ENCODE measurements at places on chromosomes 11 and 22.

DNA sequence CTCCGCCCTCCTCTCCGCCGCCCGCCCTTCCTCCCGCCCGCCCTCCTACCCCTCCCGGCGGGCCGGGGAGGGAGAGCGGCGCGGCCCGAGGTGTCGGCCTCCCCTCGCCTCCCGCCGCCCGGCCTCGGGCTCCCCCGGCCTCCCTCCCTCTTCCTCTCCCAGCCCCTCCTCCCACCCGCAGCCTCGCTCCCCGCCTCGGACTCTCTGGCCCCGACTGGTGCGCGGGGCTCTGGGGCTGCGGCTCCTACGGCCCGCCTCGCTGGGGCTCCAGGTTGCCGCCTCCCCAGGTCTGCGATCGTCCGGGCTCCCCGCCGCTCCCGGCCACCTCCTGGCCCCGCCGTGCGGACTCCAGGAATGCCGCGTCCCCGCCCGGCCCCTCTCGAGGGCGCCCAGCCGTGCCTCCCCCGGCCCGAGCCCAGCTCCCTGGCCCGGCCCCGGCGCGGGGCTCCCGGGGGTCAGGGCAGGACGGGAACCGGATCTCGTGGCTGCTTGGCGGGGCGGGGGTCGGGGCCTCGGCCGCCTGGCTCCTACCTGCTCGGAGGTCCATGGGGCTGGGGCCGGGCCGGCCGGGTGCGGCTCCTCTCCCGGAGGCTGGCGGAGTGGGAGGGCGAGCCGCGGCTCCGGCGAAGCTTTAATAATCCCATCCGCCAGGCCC lies at the start of gene CLCF1:
TSS of gene CLCF1 (minus strand) at position 606 of the 655 bp plus-strand sequence. CDS start at position 547, 59 bp downstream.
- DNase-seq = no peak

DNA sequence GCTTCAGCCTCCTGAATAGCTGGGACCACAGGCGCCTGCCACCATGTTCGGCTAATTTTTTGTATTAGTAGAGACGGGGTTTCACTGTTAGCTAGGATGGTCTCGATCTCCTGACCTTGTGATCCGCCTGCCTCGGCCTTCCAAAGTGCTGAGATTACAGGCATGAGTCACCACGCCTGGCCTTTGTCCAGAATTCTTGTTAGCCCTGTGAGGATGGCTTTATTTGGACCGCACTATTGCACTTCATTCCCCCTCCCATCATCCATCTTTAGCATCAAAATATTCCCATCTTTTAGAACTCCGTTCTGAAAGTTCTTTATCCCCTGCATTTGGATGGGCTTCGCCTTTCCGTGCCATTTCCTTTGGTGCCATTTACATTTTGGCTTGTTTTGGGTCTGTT lies 2.6 kb downstream of the SAMM50 start:
- DNase-seq = no peak

GRCh38 chr11:27353593-27354358 lies 9.2 kb downstream of the CCDC34 start:
- no peak for DNase-seq

DNA sequence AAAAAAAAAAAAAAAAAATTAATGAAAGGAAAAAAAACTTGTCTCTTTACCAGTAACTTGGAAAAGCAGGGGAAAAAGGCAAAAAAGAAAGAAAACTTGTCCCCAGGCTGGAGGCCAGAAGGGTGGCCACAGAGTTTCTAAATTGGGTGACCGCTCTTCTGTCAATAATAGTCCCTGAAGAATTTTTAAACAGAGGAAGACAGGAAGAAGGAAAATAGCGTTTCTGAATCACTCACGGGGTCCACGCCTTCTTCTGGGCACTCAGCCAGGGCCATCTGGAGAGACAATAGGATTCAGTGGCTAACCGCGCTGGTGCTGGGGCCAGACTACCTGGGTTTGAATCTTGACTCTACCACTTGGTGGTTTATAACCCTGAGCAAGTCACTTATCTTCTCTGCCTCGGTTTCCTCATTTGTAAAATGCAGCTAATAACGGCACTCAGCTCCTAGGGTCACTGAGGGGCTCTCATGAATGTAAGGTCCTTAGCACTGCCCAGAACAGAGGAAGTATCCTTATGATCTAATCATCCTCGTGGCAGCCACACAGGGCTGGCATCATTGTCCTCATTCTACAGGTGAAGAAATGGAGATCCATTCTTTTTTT lies 7.0 kb downstream of the C11orf86 start:
- DNase-seq = peak; percentile 77

GRCh38 chr11:119990309-119991021 lies 147.4 kb downstream of the TRIM29 start:
- no peak for DNase-seq

GRCh38 chr11:85740481-85741400 lies 54.7 kb upstream of the CCDC89 start:
- DNase-seq = no peak

DNA sequence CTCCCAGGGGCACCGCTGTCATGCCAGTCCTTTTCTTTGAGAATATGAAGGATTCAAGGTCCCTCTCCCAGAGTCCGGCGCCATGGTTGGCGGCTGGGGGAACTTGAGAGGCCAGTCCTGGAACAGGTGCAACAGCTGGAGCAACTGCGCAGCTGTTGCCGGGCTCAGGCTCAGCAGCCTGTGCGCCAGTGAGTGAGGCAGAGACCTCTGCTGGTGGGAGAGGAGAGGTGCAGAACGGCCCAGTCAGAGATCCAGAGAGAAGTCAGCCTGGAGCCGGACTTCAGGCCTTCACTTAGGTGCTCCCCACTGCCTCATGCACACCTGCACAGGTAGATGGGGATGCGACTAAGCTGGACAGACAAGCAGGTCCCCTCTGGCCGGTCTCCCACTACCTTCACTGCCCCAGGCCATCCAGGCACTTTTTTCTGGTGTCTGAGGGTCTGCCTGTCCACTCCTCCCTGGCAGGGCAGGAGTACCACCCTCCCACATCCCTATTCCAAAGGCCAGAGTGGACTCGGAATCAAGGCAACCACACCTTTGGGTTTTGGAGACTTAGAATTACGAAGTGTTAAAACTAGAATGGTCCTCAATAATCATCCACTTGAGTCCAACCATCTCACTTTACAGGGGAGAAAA lies 4.6 kb downstream of the CHRDL2 start:
- DNase-seq = peak; percentile 29

DNA sequence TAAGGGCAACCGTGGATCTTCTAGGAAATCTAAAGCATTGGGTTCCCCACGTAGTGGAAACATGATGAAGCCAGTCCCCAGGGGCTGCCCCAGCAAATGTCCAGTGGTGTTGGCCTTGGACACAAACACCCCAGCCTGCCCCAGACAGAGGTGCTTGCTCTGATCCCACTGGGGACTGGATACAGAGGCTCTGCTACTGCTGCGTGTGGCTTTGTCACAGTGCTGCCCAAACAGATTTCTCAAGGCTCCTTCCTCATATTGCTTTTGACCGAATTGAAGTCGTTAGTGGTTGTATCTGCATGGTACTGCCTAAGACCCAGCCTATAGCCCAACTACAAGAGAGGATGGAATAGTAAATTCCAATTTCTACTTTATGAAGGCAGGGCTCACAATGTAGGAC lies 40.1 kb upstream of the CD44 start:
- DNase-seq = no peak

- no peak for DNase-seq
Observed at GRCh38 chr11:104623518-104623917, 274.7 kb downstream of the CASP12 start.

DNA sequence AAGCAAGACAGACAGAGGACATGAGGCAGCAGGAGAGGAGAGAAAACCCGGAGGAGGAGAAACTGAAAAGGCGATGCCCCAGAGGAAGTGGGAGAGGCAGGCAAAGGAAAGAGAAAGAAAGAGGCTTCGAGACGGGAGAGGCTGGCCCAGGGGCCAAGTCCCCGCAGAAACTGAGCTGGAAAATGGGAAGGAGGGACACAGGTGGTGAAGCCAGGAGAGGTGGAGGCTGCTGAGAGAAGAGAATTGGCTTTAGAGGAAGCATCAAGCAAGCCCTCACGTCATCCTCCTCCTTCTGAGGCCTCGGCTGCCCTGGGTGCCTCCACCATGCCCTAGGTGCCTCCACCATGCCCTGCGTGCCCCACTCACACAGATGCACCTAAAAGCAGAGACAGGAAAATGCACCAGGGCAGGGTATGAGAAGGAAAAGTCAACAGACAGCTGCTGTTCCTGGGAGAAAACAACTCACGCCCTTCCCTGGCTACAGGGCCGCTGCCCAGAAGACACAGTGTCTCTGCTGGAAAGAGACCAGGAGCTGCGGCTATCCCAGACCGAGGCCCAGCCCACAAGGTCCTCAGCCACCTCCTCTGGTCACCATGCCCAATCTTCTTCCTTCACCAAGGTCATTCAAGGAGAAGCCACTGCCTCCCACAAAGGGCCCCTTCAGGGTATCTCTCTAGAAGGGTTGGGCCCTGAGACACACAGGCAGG lies 14.3 kb downstream of the FXYD6 start:
- DNase-seq = no peak

DNA sequence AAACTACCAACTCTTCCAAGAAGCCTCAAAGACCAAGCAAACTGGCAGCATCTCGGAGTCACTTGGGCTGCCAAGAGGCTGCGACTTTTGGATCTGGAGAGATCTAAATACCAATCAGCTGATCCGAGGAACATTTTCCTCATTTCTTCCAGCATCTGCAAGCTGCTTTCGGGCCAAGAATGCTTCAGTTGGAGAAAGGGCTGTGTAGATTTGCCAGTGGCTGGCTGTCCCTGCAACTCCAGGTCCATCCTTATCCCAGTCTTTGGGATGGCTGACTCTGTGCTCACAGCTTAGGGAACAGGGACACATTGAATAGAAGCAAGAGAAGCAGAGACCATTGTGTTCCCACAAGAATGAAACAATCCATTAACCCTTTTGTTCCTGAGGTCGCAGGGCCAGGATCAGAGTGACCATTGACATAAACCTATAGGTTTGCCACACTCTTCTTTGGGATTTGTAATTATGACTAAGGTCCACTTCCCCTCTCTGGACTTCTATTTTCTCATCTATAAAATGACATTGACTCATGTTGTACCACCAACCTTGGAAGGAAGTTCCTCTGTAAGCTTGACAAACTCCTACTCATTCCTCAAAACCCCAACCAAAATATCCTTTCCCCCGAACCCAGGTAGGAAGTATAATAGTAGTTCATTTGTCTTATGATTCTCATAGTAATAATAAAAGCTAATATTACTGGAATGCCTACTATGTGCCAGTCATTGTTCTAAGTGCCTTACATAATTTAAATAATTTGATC lies 340.8 kb downstream of the MN1 start:
- no peak for DNase-seq

GRCh38 chr11:72848846-72849466 lies 34.7 kb downstream of the ATG16L2 start:
- DNase-seq = peak; percentile 45

- DNase-seq = peak; percentile 75
Observed at GRCh38 chr11:67544616-67545242, 21.5 kb upstream of the CABP2 start.

DNA sequence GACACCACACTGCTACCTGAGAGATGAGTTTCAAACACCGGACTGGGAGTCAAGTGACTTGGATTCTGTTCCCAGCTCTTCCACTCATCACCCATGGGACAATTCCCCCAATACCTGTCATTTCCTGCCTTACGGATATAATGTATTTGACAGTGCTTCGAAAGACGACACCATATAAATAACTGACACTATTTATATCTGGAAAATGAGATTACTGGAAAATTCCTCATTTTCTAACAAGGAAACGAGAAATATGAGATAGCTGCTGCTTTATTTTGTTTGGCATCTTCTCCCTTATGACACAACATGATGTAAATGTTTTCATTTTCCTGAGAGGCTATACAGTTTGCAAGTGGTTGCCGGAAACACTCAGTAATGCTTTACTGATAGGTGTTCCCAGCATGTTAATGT lies 8.6 kb downstream of the HSCB start:
- no peak for DNase-seq

GRCh38 chr11:37544491-37544890 lies 946.5 kb upstream of the RAG2 start:
- DNase-seq = no peak

- DNase-seq = no peak
Observed at GRCh38 chr11:117483372-117483771, 155.7 kb downstream of the CEP164 start.

DNA sequence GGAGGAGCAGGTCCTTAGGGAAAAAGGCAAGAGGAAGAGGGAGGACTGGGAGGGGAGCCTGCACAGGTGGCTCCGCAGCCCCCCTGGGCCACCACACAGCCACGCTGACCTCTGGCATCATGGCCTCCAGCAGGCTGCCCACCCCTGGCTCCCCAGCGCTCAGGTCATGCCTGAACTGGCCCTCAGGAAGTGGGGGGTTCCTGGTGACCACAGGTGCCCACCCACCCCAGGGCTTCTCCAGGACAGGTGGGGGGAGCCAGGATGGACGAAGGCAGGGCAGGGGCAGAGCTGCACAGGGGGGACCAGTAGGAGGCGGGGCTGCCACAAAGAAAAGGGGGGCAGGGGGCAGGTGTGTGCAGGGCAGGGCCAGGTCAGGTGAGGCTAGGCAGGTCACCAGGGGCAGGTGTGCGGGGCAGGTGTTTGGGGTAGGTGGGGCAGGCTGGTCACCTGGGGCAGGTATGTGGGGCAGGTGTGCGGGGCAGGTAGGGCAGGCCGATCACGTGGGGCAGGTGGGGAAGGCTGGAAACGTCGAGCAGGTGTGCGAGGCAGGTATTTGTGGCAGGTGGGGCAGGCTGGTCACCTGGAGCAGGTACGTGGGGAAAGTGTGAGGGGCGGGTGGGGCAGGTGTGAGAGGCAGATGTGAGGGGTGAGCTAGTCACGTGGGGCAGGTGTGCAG lies 997 bp downstream of the DEAF1 start:
- DNase-seq = no peak

GRCh38 chr11:116738975-116739374 lies 33.8 kb downstream of the BUD13 start:
- no peak for DNase-seq

GRCh38 chr22:39546889-39547586 lies 14.5 kb upstream of the RPS19BP1 start:
- DNase-seq = no peak

GRCh38 chr11:111612224-111612623 lies 10.0 kb downstream of the SIK2 start:
- no peak for DNase-seq

- no peak for DNase-seq
Observed at GRCh38 chr11:43327987-43328386, 16.2 kb downstream of the API5 start.

DNA sequence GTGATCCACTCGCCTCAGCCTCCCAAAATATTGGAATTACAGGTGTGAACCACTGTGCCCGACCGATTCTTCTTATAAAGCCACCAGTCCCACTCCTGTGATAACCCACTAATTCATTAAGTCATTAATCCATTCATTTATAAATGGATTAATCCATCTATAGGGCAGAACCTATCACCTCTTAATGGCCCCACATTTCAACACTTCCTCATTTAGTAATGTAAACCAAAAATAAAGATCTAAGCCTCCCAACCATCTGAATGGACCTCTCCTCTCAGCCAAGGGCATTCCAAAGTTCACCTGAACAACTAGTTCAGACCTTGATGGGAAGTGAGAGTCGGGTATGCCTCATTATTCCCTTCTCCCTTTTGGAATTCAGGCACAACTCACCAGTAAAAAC lies 9.9 kb upstream of the MRPL11 start:
- DNase-seq = no peak

- DNase-seq = no peak
Observed at GRCh38 chr11:67354075-67355022, 1.0 kb upstream of the POLD4 start.
